ENCODE measurements at places on chromosomes 2 and 18.

DNA sequence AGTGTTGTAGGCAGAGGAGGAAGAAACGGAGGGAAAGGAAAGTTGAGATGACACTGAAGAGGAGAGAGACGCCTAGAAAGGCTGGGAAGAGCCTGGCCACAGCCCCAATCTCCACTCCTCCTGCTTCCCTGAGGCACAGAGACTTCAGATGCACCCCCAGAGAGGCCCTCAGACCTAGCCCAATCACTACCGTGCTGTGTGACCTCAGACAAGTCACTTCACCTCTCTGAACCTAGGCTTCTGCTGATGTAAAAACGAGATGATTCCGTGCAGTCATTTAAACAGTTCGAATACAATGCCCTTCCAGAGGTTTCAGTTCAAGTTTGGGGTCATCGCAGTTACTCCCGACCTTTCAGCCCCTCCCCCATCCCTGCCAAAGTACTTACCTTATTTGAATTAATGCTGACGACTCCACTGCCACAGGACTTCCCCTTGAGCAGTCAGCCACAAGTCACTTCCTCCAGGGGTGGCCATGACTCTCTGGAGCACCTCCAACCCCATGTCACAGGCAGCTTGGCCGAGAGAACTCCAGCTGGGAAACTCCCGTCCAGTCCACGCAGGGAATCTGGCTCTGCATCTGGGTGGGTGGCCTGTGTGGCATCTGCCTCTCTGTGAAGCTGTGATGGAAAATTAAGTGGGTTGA is 105.2 kb upstream of the ID2 start:
- no peak for DNase-seq

- no peak for DNase-seq
Measured at GRCh38 chr2:186907897-186908296, 58.9 kb upstream of the ZSWIM2 start.

GRCh38 chr2:49224426-49225010 is 70.2 kb upstream of the FSHR start:
- DNase-seq, result no peak

- no peak for DNase-seq
Measured at GRCh38 chr18:48991676-48992075, 40.9 kb upstream of the SMAD7 start.

DNA sequence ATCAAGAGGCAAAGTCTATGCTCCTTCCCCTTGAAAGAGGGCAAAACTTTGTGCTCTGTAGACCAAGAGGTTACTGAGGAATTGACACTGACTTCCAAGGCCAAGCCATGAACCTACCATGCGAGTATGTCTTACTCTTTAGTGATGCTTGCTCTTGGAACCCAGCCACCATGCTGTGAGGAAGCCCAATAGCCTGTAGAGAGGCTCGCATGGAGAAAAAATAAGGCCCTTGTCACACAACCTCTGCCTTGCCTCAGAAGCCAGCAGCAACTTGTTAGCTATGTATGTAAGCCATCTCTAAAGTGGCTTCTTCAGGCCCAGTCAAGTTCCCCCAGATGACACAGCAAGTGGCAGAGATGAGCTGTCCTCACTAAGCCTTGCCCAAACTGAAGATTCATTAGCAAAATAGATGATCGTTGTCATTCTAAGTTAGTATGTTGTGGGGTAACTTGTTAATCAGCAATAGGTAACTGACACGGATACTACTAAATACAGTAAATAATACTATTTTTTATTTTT is 66.1 kb upstream of the RGPD5 start:
- no peak for DNase-seq

DNA sequence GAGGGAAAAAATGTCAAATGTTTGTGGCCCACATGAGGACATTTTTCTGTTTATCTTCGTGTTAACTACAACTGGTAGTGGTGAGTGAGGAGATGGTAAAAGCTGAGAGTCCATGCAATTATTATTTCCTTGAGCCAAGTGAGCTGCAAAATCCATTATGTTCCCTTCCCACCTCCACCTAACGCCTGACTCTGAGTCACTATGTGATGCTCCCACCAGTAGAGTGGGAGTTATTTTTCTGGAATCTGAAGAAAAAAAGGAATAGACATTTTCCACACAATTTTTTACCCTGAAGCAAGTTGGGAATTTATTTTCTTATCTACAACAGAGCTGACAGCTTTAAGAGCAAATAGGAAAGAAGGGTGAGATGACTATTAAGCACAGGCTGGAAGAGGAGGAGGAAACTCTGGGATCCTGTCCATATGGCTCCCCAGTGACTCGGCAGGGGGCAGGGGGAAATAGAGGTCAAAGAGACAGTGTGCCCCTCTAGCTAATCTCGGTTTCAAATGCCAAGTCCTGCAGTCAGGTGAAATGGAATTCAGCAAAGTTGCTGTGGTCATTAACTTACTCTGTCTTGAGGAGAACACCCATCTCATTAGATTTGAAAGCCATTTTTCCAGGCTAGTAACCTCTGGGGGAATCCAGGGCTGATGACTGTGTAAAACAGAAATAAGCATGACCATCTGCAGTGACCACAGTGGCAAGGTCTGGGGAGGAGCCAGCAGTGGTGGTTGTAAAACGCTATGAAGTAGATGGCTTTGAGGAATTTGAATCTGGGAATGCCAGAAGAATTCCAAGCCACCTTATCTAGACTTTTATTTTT is 463.9 kb downstream of the STK39 start:
- DNase-seq, result no peak

- DNase-seq, result no peak
Measured at GRCh38 chr2:212998626-212999359, 152.6 kb downstream of the IKZF2 start.

GRCh38 chr2:147232225-147232669 is 612.6 kb upstream of the ACVR2A start:
- DNase-seq, result no peak

- DNase-seq, result no peak
Measured at GRCh38 chr2:208807756-208808155, 401.2 kb downstream of the PTH2R start.

DNA sequence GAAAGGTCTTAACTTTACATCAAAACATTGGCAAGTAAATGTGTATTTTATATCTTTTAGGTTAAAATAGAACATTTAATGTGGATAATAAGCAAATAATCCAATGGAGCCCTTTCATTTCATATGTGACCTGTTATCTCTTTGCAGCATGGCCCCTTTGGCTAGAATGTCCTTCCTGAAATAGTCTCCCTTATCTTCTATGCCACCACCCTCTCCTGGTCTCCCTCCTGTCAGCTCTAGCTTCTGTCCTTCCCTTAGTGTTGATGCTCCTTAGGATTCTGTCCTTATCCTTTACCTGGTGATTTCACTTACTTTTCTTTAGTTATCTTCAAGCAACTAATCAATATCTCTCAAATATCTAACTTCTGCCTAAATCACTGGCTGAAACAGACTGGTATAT is 87.1 kb upstream of the TFCP2L1 start:
- no peak for DNase-seq

DNA sequence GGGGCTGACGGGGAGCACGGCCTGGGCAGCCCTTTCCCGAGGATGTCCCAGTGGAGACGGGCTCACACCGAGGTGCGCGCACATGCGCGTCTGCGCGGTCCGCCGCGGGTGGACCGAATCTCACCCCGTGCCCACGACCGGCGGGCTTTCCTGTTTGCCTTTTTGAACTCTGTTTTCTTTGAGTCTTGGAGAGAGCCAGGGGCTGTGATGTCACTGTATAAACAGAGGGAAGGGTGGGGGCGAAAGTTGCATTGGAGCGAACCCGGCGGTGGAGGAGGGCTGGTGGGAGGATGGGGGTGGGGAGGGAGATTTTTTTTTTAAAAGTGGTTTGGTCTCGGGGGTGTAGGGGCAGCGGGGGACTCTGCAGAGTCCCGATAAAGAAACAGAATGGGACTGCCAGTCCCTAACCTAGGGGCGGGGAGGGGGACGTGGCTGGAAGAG is 141.2 kb upstream of the CTAGE1 start:
- no peak for DNase-seq

DNA sequence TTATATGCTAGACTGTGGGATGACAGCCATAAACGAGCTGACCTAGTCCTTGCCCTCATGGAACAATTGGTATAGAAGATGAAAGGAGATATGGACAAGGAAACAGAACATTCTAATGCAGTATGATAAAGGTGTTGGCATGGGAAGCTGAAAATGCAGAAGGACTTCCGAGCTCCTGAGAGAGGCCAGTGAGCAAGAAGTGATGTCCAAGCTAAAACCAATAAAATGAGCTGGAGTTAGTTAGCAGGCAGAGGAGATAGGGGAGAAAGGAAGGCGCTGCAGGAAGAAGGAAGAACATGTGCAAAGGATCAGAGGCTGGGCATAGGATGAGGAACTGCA is 64.5 kb downstream of the BOD1L2 start:
- no peak for DNase-seq
